ENCODE measurements at places on chromosomes 2 and 18.

- DNase-seq: no peak
These were observed 3.2 kb downstream of the GPR17 start for GRCh38 chr2:127649100-127649611.

GRCh38 chr2:224668123-224668909, 47.8 kb downstream of the CCDC195 start:
- no peak for DNase-seq

GRCh38 chr18:51668607-51669006, 471.1 kb upstream of the MEX3C start:
- no peak for DNase-seq

GRCh38 chr18:12645751-12646203, 12.1 kb downstream of the SPIRE1 start:
- peak; percentile 30 for DNase-seq

DNA sequence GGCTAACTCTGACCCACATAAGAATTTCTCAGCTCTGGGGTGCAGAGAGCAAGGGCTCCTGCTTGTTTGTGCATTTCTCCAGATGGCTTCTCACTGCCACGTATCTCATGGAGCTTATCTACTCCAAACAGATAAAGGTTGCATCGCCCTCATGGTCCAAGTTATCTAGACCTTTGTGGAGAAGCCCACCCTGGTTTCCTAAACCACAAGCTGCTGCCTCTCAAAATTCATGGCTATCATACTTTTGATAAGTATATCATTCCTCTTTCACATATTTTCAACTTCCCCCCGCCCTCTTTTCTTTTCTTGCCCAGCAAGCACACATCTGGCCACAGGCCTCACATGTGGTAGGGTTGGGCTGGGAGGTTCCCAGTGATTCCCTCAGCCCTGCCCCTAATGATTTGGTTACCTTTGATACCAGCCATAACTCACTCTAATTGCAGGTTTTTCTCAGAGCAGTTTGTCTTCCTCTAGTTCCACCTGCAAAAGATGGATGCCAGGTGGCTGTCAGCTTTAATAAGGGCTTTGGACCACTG, 146.0 kb downstream of the RHBDD1 start:
- DNase-seq: no peak

DNA sequence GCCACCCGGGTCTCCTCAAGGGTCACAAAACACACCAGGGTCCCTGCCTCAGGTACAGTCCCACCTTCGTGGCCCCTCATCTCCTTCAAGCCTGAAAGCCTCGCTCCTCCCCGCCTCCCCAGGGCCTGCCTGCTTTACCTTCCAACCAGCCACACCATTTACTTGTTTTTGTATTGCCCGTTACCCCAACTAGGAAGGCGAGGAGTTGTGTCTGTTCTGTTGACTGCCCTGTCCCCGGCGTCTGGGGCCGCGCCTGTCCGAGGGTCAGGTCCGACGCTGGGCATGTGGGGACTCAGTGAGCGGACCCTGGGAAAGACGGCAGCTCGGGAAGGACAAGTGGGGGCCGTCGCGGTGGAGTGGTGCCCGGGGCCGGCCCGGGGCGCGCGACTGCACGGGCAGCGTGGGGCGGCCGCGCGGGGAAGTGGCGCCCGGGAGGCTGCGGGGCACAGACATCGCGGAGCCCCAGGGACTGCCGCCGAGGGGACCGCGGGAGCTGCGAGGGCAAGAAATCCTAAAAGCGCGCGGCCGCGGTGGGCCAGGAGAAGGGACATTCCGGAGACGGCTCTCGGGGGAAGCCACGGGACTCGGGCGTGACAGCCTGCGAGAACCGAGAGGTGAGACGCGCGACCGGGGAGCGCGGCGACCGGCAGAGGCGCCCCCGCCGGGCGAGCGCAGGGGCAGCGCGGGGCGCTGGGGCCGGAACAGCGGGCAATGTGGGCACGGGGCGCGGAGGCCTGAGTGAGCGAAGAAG, 797 bp upstream of the GRHL1 start:
- no peak for DNase-seq

DNA sequence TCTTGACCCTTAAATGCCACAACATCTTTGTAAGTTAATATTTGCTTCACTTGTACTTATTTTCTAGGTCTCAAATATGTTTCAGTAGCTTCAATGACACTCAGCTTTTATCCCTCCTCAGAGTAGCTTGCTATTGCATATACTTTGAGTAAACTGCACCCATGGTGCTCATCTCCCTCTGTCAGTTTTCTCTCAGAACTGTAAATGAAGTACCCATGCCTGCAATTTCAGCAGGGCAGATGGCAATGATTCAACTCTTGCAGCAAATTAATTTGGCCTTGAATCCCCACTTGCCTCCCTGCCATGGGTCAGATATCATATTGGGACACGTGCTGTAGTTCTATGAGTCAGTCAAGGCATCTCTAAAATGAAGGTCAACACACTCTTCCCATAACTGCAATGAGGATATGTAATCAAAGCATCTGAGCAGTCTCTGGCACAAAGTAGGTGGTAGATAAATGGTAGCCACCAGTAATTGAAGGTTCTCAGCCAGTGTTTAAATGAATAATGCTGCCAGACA, 225.8 kb downstream of the PIEZO2 start:
- no peak for DNase-seq

DNA sequence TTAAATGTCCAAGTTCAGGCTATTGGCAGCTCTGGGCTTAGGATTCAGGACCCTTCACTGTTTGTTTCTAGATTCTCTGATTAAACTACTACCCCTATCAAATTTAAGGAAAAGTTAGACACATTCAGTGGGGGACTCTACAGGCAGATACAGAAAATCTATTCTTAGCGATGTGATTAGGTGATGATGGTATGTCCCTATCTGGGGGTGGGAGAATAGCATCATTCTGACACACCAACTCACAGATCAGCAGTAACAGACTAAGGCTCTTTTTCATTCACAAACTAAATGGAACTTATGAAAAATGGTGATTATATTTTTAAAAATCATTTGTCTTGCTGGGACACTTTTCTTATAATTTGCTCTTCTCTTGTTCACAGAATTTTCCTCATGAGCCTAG, 232.9 kb upstream of the CDH2 start:
- DNase-seq: no peak

GRCh38 chr2:88451811-88452564, 505 bp downstream of the FOXI3 start:
- no peak for DNase-seq

DNA sequence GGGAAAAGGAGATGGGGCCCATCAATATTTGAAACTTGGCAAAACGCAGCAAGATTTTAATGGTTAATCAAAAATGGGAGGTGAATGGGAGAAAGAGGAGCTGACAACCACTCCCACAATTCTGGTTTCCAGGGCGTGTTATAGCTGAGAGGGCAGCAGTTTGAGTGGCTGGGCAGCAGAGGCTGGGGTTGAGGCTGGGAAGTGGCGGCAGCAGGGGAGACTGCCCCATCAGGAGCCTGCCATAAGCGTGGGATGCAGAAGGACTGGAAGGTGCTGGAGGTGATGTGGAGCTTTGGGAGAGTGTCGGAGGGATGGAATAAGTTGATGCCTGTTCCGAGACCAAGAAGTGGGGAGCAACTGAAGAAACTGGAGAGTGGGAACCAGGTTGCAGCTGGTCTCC, 48.9 kb upstream of the SH3RF3 start:
- DNase-seq: no peak

DNA sequence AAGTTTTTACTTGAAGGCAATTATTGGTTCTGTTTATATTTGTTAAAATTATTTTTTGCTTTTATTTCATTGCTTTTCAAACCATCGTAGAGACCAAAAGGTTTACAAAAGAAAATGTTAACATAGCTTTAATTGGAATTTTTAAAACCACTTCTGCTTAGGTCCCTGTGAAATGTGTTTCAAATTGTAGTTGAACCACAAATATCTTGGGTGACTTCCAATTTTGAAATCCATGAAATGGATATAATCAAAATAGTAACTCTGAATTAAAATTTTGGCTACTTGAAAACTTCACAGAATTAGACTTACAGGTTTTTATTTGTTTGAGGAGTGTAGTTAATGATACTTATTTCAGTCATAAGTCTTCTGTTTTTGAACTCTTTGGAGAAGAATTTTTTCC, 3.1 kb upstream of the SPAG16 start:
- no peak for DNase-seq

GRCh38 chr2:98091738-98092137, 4.8 kb downstream of the VWA3B start:
- no peak for DNase-seq

GRCh38 chr2:190792956-190793888, 87.4 kb upstream of the GLS start:
- DNase-seq: no peak

- DNase-seq: no peak
These were observed 3.7 kb downstream of the EEF1B2 start for GRCh38 chr2:206163251-206163880.

DNA sequence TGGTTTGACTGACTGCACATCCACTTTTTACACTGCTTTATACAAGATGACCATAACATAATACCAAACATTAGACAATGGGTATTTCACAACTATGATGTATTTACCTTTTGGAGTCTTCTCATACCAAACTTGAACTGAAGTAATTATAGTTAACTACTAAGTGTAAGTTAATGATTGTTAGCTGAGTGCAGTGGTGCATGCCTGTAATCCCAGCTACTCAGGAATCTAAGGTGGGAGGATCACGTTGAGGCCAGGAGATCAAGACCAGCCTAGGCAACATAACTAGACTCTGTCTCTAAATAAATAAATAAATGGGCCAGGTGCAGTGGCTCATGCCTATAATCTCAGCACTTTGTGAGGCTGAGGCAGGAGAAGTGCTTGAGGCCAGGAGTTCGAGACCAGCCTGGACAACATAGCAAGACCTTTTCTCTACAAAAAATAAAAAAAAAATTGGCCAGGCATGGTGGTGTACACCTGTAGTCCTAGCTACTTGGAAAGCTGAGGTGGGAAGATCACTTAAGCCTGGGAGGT, 44.9 kb upstream of the ORC2 start:
- no peak for DNase-seq

- DNase-seq: no peak
These were observed 64.1 kb downstream of the NPPC start for GRCh38 chr2:231862071-231862470.

GRCh38 chr18:8656232-8656631, 47.0 kb downstream of the RAB12 start:
- DNase-seq: no peak
